Liver (tissue), 10 donors: ENCODE measurements at places on chromosomes 13 and 19. TPM values are rescaled to one million over a fixed set of nuclear protein-coding genes. Genes with fewer than 3 reads are reported as not detected.

Gene CGB1
- not detected for polyA plus RNA-seq

Gene ERICH4
- not detected for polyA plus RNA-seq

DNA sequence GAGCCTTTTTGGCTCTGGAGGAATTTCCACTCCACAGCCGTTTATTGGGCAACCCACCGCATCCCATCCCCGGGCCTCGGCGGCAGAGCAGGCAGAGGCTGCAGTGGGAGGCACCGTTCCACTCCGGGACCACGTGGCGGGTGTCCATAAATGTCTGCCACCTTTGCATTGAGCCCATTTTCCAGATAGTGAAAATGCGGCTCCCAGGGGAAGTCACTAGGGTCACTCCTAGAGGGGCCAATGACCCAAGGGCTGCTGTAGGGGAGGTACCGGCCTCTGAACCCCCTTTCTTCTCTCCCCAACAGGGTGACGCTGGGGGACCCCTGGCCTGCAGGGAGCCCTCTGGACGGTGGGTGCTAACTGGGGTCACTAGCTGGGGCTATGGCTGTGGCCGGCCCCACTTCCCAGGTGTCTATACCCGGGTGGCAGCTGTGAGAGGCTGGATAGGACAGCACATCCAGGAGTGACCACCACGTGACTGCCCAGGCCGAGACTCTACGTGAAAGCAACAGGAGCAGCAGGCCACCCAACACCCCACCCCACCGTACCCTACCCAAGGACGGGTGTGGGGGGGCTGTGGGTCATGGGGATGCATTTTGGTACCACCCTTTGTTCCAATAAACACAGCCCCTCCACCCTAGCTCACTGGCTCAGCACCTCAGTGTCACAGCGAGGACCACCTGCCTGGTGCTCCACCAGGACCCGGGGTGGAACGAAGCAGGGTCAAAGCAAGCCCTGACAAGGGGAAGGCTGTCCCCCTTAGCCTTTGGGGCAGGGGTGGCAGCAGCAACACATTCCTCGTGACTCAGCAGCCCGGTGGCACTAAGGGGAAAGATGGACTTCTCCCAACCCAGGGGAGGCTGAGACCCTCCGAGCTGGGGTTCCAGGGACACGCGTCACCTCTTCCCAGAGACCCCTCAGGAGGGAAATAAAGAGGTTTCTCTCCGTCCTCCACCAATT is 1.5 kb downstream of the TIMM13 start:
- no peak for DNase-seq

DNA sequence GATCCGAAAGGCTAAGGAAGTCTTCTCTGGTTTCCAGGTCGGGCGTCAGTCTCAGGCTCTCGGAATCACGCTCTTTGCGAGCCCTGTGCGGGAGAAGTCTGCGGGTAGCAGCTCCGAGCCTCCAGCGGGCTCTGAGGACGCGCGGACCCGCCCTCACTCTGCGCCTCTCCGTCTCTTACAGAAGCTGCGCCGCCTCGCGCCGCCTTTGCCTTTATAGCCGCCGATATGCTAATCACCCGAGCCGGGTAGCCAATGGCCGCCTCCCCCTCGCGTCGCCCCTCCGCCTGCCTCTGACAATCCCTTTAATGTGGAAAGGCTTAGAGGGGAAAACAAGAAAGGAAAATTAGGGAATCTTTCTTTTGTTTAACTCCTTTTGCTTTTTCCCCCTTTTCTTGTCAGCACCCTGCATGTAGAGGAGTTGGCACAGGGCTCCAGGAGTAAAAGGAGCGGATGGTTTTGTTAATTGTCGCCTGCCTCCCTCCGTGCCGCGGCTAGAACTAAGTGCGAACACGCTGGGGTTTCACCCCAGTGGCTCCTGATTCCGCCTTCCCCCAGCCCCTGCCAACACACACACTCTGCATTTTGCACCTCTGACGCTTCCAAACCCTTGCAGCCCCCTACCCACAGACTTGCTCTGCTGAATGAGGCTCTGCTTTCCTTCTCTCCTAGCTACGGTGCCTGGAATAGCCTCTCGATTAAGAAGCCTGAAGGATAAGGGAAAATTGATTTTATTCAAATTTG is at the start of gene PCDH8:
Gene PCDH8 (minus strand): TSS at position 186 of the 741 bp plus-strand sequence. CDS start 204 bp downstream, outside the sequence.
- DNase-seq: no peak

- no peak for DNase-seq
These were observed 1.1 kb downstream of the ATP4A start for GRCh38 chr19:35562336-35562735.

- no peak for DNase-seq
These were observed 26.7 kb upstream of the ISYNA1 start for GRCh38 chr19:18464646-18465045.

- no peak for DNase-seq
These were observed 958 bp upstream of the OBI1 start for GRCh38 chr13:78659732-78660494.

- DNase-seq: peak; percentile 6
These were observed 418.9 kb downstream of the ZNF536 start for GRCh38 chr19:30791088-30791487.

DNA sequence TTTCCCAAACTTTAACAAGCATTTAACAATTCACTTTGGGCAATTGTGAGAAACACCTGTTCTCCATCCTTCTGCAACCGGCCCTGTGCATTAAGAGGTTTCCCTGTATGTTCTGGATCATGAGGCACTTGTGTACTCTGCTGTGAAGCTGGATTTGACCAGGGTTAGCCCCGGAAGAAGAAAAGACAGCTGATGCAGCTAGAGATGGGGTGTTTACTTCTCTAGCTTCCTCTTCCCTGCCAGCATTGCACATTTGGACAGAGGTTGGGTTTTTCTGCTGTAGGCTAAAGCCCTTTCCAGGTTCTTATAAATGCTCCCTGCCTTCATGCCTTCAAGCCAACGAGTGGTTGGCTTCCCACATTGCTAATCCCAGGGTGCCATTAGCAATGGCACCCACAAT is 20.9 kb downstream of the MBD3L2B start:
- DNase-seq: no peak

DNA sequence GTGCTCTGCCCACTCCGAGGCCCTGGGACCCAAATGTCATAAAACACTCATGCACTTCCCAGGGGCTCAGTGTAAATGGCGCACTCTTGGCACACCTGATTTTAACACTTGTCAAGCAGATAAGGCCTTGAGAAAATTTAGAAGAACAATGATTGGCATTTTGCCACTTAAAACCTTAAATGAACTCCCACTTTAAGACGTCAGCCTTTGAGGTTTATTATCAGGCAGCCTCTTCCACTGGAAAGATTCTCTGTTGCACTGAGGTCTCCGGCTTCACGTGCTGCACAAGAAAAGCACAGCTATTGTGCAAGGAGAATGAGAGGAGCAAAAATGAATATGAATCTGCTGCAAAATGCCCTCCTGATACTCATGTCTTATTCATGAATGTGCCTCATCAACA is 38.5 kb upstream of the ATP11A start:
- no peak for DNase-seq

DNA sequence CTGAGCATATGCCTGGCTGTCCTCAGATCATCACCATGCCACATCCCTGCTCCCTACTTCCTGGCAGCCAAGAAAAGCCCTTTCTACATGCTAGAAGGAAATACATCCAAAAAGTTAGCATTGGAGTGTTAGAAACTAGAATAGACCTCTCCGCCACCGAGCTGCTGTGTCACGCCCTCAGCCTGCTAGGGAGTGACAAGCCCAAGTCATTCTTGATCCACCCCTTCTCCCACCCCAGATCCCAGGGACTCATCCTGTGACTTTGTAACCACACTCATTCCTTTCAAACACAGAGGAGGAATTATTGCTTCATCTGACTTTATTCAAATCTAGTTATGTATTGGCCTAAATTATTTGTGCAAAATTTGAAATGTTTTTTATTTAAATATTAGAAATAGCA is 45.3 kb downstream of the POLR1D start:
- DNase-seq: no peak

- DNase-seq: no peak
These were observed 36.7 kb downstream of the EFNA2 start for GRCh38 chr19:1322198-1322981.

DNA sequence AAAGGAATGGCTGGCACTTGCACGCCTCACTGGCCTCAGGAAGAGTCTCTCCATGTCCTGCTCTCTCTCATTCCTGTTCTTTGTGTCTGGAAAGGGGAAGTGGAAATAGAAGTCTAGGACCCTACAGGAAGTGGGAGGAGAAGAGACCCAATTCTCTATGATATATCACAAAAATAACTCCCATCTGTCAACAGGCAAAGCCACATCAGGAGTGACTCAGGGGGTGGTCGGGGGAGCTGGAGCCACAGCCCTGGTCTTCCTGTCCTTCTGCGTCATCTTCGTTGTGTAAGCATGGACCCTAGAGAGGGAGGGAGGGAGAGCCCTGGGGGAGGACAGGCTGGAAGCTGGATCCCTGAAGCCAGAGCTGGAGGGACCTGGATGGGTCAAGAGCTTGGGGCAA is 3.0 kb downstream of the SIGLEC9 start:
- DNase-seq: no peak

DNA sequence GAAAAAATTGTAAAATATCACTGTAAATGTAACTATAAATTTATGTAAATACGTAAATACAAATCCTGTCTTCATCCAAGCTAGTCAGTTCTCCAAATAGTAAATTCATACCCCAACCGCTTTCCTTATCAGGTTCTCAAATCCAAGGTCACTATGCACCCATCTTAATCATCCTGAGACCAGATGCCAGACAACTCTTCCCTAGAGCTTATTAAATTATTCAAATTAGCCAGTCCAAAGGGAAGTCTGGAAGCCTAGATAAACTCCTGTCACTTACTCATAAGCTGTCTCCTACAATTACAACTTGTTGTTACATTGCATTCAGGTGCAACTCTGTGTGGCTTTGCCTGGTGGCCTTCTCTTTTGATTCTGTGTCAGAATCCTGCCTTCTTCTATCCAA is 836.1 kb upstream of the PCDH20 start:
- no peak for DNase-seq

DNA sequence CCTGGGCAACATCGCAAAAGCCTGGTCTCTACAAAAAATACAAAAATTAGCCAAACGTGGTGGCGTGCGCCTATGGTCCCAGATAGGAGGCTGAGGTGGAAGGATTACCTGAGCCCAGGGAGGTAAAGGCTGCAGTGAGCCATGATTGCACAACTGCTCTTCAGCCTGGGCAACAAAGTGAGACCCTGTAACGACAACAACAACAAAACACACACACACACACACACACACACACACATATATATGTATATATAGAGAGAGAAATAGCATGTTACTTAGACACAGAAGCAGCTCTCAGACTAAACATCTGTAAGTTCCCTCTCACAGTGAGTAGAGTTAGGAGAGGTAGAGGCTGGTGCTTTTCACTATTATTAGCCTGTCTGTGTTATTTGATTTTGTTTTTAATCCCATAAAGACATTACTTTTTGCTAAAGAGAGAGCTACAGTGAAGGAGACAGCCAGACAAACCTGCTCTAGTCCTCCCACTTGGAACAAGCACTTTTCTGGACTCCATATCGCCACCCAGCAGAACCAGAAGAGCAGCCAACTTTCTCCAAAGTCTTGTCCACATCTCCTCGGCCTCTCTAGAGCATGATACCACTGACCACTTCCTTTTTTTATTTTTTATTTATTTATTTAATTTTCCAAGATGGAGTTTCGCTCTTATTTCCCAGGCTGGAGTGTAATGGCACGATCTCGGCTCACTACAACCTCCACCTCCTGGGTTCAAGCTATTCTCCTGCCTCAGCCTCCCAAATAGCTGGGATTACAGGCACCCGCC is 2.8 kb upstream of the LIN7B start:
- no peak for DNase-seq
